ENCODE measurements at places on chromosomes 16 and 17.
A peak's percentile ranks its signal among the peaks of the same experiment; 100 is the strongest.

GRCh38 chr16:87085441-87085840 lies 231.8 kb downstream of the C16orf95 start:
- no peak for DNase-seq

GRCh38 chr17:60352071-60352470 lies 39.9 kb downstream of the USP32 start:
- DNase-seq, result no peak

DNA sequence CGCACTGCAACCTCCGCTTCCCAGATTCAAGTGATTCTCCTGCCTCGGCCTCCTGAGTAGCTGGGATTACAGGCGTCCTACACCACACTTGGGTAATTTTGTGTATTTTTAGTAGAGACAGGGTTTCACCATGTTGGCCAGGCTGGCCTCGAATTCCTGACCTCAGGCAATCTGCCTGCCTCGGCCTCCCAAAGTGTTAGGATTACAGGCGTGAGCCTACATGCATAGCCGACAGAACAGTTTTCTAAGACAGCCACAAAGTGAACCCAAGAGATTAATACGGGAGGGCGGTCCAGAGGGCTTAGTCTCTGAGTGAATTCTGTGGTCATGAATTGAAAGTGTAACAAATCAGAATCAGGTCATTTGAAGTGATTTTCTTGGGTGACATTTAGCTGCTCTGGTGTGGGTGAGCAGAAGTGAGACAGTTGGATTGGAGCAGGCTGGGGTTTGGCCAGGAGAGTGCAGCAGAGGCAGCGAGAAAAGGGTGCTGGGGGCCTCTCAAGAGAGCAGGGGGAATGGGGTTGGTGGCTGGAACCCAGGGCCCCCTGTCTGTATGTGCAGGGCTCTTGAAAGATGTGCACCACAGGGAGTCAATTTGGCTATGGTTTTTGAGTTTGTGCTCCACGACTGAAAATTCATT lies 231.4 kb upstream of the WSCD1 start:
- no peak for DNase-seq

DNA sequence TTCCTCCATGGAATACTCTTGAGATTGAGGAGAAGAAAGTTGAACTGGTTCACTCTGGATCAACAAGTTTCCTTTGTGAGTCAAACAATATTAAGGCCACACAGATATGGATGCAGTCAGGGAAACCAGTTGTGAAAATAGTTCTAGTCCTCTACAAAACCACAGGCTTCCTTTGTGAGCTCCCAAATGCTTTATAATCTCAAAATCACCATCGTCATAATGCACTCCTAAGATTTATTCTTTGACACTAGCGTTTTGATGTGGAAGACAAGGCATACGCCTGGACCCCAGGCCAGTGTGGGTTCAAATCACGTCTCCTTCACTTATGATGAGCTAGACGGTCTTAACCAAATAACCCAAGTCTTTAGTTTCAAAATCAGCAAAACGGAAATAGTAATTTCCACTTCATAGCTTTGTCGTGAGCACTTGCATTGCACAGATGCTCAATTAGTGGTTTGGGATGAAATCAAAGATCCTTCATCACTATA lies 142.6 kb downstream of the STX8 start:
- no peak for DNase-seq

DNA sequence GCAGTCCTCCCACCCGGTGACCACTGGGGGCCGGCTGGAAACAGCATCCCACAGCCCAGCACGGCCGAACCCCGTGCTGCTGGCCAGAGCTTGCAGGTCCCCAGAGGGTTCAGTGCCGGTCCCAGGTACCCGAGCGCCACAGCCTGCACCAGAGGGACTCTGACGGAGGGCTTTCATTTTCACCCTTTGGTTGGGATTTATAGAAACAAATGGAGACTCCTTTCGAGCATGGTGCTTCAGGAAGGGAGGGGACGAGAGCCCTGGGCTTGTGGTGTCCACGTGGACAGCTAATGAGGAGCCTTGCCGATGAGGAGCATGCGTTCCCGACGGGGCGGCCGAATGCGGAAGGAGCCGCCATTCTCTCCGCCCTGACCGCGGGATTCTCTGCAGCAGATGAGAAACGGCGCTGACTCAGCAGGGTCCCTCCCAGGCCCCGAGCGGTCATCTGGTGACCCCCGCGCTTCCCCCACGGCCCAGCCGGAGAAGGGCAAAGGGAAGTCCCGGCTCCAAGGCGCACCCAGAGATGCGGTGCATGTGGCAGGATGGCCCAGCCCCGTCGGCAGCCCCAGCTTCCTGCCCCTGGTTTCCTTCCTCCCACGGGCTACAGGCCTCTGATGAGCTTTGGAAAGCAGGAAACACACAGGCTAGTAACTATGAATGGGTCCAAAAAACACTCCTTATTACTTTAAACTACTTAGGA lies 9.8 kb downstream of the SLC38A10 start:
- no peak for DNase-seq

DNA sequence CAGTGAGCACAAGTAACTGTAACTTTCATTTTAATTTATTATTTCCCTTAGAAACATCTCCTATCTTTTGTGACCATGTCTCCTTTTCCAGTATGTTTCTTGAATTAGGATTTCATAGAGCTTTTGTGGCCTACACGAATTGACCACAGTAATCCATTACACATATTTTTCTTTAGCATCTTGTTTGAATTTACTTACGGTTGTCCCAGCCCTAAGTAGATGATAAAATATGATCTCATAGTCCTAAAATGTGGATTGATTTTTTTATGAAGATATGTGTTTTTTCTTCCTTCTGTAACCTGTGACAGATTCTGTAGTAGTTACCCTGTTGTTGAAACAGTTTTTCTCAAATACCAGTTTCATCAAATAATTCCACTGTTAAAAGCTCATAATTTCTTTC lies 61.5 kb downstream of the NF1 start:
- DNase-seq, result no peak

DNA sequence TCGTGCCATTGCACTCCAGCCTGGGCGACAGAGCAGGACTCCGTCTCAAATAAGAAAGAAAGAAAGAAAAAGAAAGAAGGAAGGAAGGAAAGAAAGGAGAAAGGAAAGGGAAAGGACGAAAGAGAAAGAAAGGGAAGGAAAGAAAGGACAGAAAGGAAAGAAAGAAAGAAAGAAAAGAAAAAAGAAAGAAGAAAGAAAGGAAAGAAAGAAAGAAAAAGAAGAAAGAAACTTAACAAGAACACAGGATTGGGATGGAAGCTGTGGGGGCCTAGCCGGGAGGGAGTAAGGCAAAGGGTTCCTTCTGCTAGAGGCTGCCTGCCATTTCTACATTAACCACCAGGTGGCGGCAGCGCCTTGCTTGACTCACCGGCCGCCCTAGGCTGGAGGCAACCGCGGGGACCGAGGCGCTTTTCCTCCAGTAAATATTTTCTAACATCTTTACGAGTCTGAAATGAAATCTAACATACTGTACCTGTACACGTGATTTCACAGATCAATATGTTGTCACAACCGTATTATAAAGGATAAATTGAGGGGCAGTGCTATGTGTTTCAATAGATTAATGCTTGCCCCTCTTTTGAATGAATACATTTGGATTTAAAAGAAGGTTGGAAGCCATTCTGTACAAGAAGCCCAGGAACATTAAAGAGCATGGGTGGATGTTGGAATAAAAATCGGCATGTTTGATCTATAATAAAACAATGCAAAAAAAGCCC lies 6.1 kb downstream of the GJD3 start:
- peak; percentile 27 for DNase-seq

DNA sequence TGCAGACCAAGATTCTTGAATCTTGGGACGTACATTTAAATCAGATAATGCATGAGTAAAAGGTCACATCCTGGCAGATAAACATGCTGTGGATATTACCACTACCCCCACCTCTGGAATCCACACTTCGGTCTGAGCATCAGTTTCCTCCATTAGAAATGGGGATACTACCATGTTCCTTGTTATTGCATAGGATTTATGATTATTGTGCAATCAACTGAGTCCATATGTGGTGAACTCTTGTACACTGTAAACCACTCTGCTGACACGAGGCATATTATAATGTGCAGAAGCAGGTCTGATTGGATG lies 108.7 kb downstream of the VAT1L start:
- no peak for DNase-seq

- DNase-seq, result no peak
Observed at GRCh38 chr16:13554005-13554404, 365.9 kb upstream of the ERCC4 start.

GRCh38 chr16:25264597-25264996 lies 7.0 kb upstream of the ZKSCAN2 start:
- no peak for DNase-seq

- no peak for DNase-seq
Observed at GRCh38 chr17:80036715-80037477, 454 bp downstream of the CCDC40 start.

DNA sequence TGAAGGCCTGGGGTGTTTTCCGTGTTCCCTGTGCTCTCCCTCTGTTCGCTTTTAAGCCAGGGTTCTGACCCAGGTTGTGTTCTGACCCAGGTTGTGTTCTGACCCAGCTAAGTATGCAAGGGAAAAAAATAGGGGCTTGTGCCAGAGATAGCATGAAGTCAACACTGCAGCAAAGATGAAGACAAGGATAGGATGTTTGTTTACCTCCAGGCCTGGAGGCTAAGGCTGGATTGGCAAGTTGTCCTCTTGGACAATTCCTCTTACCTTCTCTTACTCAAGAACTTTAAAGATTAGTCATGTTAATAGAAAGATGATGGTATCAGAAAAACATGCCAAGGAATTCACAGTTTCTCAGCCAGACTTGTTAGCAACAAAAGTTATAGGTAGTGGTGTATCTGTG lies 19.4 kb downstream of the LYRM9 start:
- DNase-seq, result no peak

DNA sequence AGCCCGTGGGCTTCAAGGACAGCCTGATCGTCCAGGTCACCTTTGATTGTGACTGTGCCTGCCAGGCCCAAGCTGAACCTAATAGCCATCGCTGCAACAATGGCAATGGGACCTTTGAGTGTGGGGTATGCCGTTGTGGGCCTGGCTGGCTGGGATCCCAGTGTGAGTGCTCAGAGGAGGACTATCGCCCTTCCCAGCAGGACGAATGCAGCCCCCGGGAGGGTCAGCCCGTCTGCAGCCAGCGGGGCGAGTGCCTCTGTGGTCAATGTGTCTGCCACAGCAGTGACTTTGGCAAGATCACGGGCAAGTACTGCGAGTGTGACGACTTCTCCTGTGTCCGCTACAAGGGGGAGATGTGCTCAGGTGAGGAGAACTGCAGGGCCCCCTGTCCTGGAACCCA lies 31.5 kb upstream of the EFCAB13 start:
- DNase-seq, result no peak

GRCh38 chr17:50117202-50118051 lies 12.5 kb downstream of the SAMD14 start:
- DNase-seq, result peak; percentile 16

- no peak for DNase-seq
Observed at GRCh38 chr17:50588391-50589049, 28.0 kb downstream of the CACNA1G start.

- DNase-seq, result no peak
Observed at GRCh38 chr16:89478576-89479221, 11.7 kb downstream of the ANKRD11 start.

DNA sequence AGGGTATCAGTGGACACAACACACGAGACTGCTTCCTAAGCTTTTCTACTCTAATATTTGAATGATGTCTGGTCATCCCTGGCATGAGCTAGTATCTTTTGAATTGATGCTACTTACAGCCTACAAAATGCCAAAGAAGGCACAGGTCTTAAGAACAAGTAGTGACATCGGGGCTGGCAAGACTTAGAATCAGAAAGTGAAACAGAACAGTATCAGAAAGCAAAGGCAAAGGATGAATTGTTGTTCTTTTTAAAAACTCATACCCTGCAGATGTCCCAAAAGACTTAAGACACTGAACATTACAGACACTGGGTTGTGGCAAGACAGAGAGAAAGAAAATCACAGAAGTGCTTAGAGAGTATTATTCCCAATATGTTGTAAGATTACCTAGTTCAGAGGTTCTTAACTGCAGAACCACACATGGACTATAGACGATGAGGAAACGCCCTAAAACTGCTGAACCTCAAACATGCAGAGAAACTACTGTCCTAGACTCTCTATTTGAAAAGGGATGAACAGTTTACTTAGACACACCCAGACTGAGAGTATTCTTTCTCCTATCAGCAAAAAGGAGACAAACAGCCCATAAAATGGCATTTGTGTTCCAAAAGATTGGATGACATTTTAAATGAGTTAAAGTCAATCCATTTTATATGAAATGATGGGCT lies 12.5 kb downstream of the ZNF19 start:
- DNase-seq, result no peak

DNA sequence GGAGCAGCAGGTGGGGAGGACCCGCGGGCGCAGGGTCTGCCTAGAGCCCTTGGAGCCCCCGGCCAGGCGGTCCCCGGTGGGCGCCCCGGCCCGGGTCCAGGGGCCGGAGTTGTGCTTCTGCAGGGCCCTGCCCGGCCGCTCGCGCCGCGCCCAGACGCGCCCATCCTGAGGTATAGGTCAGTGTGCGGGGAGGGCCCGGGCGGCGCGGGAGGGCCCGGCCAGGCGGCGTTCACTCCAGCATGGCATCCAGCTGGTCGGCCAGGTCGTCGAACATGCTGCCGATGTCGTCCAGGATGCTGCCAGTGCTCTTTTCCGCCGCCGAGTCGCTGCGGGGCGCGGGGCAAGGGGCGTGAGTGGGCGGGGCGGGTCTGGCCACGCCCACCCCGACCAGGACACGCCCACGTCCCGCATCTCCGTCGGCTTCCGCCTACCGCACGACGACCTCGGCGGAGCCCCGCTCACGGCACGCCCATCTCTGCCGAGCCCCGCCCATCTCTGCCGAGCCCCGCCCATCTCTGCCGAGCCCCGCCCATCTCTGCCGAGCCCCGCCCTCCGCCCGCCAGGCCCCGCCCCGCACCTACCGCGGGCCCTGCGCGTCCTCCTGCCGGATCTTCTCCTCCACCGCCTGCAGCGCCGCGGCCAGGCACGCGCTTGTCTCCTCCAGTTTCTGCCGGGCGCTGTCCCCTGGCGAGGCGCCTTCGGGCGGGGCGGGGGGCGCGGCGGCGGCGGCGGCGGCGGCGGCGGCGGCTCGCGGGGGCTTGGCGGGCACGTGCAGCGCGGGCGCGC lies 17.9 kb downstream of the CASKIN1 start:
- no peak for DNase-seq
